Pons (tissue), 1 donor: ENCODE measurements at places on chromosomes 2 and 18.

GRCh38 chr2:178542161-178542560 is 61.9 kb downstream of the PLEKHA3 start:
- DNase-seq: no peak

DNA sequence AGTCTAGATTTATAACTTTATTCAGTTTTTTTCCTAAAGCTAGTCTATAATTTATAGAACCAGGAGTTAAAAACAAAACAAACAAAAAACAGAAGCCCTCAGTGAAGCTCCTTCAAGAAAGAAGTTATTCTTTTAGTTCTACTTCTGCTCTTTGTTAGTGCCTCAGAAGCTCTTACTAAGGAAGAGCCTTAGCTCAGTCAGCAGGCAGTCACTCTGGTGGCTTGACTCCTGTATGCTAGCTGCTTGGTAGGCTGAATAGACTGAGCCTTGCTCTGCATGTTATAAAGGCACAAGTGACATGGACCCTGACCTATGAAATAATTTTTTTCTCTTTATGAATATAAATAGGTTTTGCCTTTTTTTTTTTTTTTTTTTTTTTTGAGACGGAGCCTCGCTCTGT is 24.8 kb downstream of the NCOA1 start:
- DNase-seq: no peak

GRCh38 chr18:23250893-23251656 is 115.8 kb downstream of the CABLES1 start:
- no peak for DNase-seq

DNA sequence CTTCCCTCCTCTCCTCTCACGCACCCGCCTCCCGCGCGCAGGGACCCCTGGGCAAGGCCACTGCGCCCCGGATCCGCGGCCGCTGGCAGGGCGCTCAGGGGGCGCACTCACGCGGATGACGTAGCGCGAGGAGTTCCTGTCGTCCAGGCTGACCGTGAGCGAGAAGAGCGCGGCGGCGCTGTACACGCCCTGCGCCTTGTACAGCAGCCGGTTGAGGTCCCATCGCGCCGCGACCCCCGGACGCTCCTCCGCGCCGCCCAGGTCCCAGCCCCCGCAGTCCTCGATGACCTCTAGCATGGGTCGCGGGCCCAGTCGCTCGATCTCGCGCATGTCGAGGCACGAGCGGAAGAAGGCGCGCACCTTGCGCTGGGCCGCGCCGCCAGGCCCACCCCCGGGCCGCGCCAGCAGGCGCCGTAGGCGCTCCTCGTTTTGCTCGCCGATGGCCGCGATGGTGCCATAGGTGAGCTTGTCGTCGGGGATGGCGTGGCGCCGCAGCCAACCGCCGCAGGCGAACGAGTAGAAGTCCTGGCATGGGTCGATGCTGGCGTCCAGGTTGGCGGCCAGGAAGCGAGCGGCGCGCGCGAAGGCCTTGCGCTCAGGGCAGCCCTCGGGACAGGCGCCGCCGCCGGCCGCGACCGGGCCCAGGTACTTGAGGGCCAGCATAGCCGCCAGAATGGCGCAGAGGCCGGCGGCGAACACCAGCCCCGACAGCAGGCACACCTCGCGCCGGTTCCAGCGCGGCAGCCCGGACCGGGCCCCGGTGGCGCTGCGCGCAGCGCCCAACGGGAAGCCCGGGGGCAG is 1.7 kb downstream of the ECEL1 start:
- DNase-seq: no peak

DNA sequence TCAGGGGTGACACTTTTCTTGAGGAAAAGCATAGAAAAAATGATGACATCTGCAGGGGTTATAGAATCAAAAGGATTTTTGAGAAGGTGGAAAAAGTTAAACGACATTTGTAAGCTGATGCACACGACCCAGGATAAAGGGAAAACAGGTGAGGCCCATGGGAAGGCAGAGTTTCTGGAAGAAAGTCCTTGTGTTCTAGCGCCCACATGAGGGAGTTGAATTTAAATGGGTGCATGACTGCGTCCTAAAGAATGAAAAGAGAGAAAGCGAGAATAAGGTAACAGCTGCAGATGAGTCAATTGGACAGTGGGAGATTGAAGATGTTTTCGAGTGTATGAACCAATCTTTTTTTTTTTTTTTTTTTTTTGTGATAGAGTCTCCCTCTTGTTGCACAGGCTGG is 158.1 kb downstream of the GALR1 start:
- no peak for DNase-seq

DNA sequence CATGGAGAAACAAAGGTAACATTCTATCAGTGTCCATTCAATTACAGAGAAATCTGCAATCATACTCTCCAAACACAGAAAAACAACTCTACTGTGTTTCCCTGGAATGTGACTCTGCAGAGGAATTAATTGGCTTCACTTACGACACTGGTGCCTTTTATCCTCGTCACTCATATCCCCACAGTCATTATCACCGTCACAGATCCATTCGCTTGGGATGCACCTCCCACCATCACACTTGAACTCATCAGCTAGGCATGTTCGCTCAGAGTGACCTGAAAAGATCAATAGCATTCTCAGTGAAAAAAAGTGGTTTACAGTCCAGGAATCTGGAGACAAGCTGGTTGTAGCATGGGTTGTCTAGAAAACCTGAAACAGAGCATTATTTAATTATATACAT is 124.3 kb downstream of the DHRS9 start:
- DNase-seq: peak; percentile 12

GRCh38 chr18:77671456-77672167 is 422.0 kb downstream of the GALR1 start:
- no peak for DNase-seq

- peak; percentile 20 for DNase-seq
Measured at GRCh38 chr2:164717000-164717803, 95.9 kb upstream of the GRB14 start.

DNA sequence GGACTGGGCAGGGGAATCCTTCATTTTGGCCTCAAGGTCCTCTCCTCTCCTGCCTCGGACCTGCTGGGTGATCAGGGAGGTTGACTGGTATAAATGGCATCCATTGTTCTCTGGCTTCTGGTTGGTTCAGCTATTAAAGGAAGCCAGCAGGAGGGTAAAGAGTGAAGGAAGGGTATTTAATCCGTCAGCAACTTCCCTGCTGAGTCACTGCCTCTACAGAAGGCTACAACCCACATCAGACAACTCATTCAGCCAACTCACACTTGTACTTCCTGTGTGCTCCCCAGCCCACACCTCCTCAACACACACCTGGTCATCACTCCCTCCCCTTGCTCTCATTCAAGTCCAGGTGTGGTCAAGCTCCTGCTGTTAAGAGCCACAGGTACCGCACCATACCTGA is 68.3 kb upstream of the MRPS9 start:
- DNase-seq: no peak

GRCh38 chr18:48330016-48330991 is 78.9 kb downstream of the ZBTB7C start:
- no peak for DNase-seq

- DNase-seq: peak; percentile 82
Measured at GRCh38 chr2:129923265-129924091, 56.0 kb upstream of the RAB6C start.

GRCh38 chr2:1891147-1891546 is 146.8 kb upstream of the PXDN start:
- peak; percentile 25 for DNase-seq

DNA sequence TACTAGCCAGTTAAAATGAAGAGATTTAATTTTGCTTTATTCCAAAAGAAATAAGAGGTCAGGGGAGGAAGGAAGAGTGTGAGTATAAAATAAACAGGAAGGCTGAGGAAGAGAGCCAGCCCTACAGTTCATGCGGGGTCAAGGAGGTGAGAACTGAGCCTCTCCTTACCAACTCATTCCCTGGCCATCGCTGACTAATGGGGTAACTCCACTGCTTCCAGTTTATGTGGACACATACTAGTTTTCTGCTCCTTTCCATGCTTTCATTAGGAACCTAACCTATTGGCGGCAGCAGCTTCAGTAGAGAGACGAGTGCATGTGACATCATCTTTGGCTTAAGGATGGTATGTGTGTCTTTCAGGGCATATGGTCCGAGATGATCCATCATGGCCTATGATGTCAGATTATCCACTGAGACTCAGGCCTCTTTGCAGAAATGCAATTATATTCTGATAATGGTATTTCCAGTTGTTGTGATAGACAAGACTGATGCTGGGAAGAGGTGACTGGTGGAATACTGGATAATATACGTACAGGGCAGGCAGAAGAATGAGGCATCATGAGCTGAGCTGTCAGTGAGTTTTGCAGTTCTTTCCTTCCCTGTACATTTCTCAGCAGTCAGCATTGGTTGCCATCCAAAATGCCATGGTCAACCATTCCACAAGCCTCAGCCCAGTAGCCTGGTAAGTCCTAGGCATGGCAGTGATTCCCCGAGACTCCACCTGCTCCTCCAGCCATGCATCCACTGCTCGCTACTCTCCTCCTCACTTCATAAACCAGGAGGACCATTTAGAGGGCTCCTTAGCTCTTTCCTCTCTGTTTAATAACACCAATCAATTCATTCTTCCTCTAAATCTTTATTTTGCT is 184.6 kb upstream of the OSR1 start:
- no peak for DNase-seq

- no peak for DNase-seq
Measured at GRCh38 chr2:98020992-98021713, 25.4 kb upstream of the TMEM131 start.
